ENCODE measurements at places on chromosomes 2 and 18.

DNA sequence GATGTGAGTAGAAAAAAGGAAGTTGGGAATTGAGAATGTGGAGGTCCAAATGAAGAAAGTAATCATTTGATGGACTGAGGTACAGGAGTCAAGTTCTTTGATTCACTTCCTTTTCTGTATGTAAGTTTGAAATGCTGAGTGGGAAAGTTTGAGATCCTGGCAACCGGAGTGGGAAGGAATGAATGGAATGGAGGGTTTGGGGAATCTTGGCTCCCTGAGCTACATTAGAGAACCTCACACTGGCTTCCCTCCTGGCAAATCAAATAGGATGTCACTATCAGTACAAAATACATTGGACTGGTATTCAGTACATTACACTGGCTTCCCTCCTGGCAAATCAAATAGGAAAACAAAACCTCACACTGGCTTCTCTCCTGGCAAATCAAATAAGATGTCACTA is 9.8 kb upstream of the RNF138 start:
- DNase-seq = no peak

GRCh38 chr2:182980115-182980514 is 58.1 kb downstream of the NCKAP1 start:
- DNase-seq = peak; percentile 32

- peak; percentile 55 for DNase-seq
Observed at GRCh38 chr2:222753251-222753824, 81.9 kb downstream of the MOGAT1 start.

DNA sequence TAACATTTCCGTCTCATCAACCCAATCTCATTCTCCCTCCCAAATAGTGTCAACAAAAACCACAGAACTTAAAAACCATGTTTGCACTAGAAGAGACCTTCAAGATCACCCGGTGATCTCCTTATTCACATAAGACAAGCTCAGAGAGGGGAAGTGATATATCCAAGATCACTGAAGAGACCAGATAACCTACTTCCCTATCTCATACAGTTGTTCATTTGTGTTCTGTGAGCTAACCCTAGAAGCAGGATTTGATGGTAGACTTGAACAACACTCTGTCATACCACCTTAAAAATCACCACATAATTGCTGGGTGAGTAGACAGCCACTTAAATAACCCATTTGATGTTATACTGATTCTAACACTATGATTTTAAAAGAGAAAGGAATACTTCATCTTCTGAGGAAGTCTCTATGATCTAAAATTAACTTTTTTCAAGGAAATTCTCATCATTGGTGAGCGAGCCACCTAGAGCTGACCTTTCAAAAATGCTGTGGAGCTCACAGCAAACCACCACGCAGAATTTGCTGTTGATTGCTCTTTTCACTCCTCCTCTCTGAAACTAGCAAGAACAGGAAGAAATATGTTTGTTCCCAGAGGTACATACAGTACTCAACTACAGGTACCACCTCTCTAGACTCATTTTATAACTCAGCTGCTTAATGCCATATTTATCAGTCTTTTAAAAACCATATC is 15.1 kb downstream of the AAK1 start:
- no peak for DNase-seq

DNA sequence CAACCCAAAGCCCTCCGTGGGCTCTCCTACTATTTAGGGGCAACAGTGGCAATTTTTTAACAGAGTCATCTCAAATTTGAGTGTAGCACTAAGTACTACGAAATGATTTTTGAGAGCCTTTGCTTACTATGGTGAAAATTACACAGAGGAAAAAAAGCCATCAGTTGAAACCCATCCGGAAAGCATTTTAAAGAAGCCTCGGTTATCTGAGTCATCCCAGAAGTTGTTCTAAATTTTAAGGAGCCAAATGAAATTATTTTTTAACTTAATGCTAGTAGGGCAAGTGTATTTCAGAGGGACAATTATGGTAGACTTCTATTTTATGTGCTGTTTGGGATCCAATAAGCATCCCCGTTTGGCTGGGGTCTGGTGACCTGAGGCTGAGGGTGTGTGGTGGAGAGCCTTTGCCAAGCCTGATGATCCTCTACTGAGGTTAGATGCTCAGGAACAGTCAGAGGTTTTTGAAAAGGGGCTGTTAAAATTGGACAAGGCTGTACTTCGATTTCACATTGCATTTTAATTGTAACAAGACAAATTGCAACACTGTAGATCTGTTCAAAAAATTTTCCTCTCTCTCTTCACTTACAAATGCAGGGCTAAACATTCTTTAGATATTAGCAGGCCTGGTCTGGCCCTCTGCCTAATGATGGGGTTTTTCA is 47.0 kb downstream of the RAPGEF4 start:
- no peak for DNase-seq

- no peak for DNase-seq
Observed at GRCh38 chr2:113716291-113716690, 40.2 kb downstream of the SLC35F5 start.

- DNase-seq = no peak
Observed at GRCh38 chr2:8983571-8983970, 19.9 kb downstream of the MBOAT2 start.

DNA sequence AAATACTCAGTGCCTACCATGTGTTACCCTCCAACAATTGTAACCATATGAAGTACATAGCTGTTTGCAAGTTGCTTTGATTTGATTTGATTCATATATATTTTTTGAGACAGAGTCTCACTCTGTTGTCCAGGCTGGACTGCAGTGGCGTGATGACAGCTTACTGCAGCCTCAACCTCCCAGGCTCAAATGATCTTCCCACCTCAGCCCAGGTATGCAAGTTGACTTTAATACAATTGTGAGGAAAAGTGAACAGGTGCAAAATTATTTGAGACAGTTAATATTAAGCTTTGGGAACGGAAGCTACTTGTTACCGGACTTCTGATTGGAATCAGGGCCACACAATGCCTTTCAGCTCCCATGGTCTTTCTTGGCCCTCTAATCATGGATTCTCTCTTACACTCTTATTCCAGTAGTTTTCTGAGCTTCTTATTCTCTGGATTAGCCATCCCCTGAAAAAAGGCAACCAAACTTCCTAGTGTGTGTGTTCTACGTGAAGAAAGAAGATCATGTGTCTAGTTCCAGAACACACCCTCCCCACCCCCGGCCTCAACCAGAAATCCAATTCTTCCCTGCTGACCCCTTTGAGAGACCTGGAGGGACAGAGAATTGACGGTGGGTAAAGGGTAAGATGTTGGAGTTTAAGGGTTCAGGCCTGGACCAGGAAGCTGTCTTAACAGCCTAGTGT is 1.1 kb upstream of the RPL37A start:
- DNase-seq = no peak

DNA sequence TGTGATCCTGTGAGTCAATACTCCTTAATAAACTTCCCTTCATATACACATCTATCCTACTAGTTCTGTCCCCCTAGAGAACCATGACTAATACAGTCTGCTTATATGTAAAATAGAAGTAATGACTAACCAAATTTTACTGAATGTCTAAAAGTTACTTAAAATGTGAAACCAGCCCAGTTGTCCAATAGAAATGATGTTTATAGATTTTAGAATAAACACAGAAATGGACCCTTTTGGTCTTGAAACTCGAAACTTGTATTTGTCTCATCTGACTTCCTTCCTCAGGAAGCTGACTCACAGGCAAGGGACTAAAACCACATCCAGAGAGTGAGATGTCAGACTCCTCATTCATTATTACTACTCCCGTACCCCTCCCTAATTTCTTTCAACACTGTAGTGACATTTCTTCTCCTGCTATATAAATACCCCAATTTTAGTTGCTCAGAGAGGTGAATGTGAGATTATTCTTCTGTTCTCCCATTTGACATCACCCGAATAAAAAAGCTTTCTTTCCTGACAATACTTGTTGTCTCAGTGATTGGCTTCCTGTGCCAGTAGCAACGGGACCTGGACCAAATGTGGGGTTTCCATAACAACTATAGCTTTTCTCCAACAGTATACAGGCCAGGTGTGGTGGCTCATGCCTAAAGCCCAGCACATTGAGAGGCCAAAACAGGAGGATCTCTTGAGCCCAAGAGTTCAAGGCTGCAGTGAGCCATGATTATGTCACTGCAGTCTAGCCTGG is 486.0 kb downstream of the ERBB4 start:
- no peak for DNase-seq

DNA sequence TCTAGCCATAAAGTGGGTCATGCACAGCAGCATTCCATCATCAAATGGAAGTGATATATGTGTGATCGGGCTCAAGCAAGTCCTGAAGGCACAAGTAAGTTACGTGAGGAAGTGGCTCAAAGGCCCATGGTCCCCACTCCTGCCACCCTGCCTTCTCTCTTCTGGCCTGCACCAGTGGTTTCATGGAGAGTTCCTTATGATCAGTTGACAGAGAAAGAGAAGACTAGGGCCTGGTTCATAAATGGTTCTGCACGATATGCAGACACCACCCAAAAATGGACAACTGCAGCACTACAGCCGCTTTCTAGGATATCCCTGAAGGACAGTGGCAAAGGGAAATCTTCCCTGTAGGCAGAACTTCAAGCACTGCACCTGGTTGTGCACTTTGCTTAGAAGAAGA is 412.6 kb upstream of the SMIM21 start:
- DNase-seq = no peak

GRCh38 chr18:28171837-28172236 is 5.1 kb downstream of the CDH2 start:
- DNase-seq = no peak

DNA sequence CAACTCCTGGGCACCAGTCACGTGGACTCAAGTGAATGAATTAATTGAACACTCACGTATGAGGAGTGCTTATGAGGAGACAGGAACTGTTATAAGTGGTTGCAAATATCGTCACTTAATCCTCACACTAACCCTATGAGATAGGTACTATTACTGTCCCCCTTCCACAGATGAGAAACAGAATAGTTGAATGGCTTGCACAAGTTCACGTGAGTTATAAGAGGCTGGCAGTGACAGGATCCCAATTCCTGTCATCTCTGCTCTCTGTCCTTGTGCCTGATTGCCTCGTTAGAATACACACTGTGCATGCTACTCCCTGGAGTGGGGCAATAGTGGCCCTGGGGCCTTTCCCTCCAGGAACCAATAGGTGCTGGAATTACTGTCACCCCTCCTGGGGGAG is 253.5 kb downstream of the DYSF start:
- no peak for DNase-seq

- DNase-seq = no peak
Observed at GRCh38 chr18:10798727-10799550, 273.1 kb downstream of the NAPG start.

DNA sequence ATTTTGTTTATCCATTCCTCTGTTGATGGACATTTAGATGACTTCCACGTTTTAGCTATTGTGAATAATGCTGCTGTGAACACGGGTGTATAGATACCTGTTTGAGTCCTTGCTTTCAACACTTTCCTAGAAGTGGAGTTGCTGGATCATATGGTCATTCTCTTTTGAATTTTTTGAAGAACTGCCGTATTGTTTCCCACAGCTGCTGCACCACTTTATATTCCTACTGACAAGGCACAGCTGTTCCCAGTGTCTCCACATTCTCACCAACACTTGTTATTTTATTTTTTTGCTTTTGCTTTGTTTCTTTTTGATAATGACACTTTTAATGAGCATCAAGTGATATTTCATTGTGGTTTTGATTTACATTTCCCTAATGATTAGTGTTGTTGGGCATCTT is 41.4 kb upstream of the KCNJ13 start:
- DNase-seq = no peak

GRCh38 chr2:238652053-238652770 is 195.7 kb upstream of the TWIST2 start:
- DNase-seq = no peak

DNA sequence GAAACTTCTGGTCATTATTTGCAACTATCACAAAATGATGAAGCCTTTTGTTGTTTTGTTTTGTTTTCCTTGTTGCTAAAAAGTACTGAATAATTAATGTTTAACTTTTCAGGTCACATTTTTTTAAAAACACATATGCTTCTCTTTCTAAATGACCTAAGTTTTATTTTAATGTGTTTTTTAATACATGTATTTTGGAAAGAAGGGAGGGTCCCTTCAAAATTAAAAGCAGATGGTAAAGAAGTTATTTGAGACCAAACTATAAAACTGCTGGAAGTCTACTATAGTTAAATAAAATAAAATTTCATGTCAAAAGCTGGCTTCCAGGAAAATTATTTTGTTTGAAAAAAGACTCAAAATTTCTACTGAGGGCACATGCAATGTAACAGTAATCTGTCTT is 39.5 kb upstream of the ASNSD1 start:
- DNase-seq = no peak

- DNase-seq = no peak
Observed at GRCh38 chr2:235333076-235333475, 160.8 kb upstream of the AGAP1 start.

GRCh38 chr2:26268213-26268612 is 23.5 kb downstream of the HADHB start:
- no peak for DNase-seq

All from neural progenitor cell (in vitro differentiated cells).